ENCODE measurements at places on chromosomes 16 and 17.

- no peak for DNase-seq
Observed at GRCh38 chr16:11233727-11234376, 22.2 kb downstream of the SOCS1 start.

DNA sequence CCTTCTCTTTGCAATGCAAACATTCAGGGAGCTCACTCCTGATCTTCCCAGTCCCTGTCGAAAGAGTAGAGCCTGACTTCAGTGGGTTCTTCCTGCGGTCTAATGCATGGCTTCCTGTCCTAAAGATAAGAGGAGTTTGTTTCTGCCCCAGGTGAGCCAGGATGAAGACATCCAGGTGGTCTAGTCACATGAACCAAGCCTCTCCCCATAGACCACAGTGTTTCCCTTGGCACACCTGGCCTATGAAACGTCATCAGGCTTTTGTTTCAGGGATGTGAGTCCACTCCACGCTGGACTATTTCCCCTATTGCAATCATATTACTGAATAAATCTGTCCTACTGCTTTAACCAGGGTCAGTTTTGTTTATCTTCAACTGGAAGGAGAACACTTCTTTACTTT is 21.1 kb downstream of the CES1 start:
- no peak for DNase-seq

GRCh38 chr16:87963400-87963799 is 12.2 kb downstream of the BANP start:
- peak; percentile 62 for DNase-seq

GRCh38 chr16:77874347-77874746 is 86.0 kb downstream of the VAT1L start:
- DNase-seq = no peak

DNA sequence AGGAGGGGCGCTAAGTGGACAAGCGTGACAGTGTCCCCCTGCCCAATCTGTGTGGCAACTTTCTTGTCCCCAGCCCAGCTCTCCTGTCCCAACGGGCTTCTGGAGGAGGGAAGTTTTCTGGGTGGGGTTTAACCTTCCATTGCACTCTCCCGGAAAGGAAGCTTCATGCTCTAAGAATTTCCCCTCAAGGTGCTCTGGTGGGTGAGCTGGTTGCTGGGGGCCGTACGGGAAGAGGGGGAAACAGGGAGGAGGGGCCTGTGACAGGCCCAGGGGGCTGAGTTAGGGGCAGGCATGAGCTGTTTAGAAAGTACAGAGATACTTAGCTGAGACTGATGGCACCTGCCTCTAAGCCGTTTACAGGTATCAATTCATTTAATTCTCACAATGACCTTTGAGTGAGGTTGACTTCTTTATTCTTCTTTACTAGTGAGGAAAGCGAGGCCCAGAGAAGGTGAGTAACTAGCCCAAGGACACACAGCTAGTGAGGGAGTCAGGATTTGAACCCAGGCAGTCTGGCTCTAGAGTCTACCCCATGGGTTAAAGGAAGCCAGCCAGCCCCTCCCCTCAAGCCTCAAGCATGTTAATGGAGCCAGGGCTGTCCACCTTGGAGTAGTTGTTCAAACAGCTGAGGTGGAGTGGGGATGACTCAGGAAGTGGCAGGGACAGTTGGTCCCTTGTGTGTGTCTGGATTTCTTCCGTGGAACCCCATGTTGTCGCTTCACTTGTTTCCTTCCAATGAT is 18.9 kb downstream of the ADGRG1 start:
- no peak for DNase-seq

GRCh38 chr17:63232565-63233310 is 213.4 kb downstream of the CYB561 start:
- no peak for DNase-seq

DNA sequence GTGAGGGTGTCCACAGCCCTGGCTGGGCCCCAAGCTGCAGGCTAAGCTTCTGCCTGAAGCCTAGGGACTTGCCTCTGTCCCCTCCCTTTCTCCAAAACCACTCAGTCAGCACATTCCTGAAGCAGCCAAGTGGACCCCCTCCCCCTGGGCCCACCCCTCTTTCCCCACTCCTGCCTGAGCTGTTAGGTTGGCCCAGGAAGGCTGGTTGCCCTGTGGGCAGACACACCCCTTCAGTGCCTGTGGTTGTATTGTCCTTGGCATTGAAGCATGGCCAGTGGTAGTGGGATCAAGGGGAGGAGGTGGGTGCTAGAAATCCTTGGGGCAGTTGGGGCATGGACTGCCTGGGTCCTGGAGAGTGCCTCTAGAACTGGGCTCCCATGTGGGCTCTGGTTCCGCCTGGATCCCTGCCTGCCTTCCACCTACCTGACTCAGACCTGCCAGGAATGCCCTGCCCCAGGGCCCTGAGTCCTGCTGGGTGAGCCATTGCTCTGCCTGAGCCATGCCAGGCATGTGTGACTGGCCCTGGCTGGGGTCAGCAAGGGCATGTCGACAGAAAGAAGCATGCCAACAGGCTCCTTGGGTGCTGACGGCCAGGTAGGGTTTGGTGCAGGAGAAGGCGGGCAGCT is 2.1 kb downstream of the TRAF4 start:
- DNase-seq = no peak

GRCh38 chr17:3738562-3739295 is 15.0 kb downstream of the HASPIN start:
- DNase-seq = peak; percentile 14

GRCh38 chr17:71639865-71640264 is 481.0 kb upstream of the SOX9 start:
- DNase-seq = no peak

- no peak for DNase-seq
Observed at GRCh38 chr17:74094651-74095050, 108.8 kb upstream of the RPL38 start.

DNA sequence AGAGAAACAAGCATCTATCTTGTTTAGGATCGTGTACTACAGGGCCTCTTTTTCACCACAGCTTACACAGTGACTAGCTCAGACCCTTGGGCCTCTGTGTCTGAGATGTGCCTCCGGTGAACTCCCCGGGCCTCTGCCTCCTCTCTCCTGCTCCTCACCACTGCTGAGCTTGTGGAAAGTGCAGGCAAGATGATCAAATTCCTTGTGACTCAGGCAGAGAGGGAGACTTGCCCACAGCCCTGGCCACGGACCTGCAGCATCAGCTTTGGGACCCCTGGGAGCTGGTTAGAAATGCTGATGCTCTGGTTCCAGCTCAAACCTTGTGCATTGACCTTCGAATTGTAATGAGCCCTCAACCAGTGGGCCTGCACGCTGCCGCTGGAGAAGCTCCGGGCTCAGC is 79.8 kb downstream of the ZDHHC7 start:
- no peak for DNase-seq

DNA sequence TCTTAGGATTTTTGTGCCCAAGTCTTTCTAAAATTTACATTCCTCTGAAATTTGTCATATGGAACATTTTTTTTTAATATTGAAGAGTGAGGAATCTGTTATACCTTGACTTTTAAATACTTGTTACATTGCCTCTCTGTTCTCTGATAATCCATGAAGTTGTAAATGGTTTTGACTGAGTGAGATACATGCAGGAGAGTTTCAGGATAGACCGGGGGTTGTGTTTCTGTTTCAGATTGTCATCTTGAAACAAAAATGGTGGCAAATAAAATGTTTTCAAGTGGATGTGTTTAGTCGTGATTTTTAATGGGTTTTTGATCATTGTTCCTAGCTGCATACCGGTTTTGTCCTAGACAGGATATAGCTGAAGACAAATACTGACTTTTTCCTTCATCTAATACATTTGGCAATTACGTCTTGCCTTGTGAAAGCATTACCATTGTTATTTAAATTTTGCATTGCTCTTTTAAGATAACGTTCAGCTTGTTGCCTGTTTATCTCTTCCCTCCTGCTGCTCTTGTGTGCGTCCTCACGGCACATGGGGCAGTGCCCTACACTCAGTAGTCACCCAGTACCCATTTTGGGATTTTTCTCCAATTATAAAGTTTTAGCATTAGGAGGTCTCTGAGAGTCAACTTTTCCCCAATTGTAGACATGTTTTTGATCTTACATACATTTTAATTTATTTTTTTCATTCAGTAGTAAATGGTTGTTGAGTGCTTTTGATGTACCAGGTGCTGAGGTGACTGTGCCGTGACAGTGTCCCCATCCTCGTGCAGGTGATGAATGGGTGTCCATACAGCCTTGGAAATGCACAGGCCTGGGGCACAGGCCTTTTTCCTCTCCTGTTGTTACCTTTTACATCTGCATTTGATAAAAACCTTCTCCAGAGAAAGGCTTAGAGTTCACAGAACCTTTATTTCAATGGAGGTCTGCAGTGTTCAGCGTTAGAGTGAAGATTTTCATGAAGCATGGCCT is 169.9 kb downstream of the MSI2 start:
- no peak for DNase-seq

- DNase-seq = no peak
Observed at GRCh38 chr17:57624386-57624785, 120.7 kb downstream of the CCDC182 start.

DNA sequence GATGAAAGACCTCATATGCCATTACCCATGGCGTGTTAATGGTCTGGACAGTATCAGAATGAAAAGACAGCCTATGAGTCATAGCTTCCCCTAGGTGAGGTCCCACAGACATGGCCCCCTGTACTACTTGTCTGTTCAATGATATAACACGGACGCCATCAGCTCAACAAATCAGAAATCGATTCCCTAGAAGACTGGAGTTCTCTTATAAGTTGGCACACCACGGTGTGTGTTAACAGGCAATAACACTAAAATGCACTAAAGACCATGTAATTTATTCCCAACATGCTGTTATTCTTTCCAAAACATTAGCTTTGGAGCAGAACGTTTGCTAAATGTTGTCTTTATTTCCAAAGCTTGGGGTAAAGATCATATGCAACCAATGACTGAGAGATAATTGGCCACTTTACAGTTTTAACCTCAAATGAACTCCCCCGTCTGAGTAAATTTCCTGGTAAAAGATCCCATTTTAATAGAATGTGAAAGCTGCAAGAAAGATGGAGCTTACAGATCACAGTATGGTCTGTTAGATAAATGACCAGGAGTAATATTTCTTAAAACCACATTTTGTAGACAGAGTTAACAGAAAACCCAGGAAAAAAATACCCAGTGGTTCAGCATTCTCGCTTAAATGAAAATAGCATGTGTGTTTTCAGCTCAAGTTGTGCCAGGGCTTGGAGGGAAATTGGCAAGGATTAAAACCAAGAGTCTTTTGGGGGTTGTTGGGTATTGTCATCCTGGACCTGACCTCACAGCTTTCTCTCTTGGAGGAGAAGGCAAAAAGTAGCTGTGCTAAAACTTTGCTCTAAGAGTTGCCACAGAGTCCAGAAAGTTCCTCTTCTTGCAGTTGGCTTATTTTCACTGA is 65.9 kb downstream of the PCTP start:
- DNase-seq = no peak

- DNase-seq = no peak
Observed at GRCh38 chr17:79503126-79503839, 107.6 kb downstream of the RBFOX3 start.

DNA sequence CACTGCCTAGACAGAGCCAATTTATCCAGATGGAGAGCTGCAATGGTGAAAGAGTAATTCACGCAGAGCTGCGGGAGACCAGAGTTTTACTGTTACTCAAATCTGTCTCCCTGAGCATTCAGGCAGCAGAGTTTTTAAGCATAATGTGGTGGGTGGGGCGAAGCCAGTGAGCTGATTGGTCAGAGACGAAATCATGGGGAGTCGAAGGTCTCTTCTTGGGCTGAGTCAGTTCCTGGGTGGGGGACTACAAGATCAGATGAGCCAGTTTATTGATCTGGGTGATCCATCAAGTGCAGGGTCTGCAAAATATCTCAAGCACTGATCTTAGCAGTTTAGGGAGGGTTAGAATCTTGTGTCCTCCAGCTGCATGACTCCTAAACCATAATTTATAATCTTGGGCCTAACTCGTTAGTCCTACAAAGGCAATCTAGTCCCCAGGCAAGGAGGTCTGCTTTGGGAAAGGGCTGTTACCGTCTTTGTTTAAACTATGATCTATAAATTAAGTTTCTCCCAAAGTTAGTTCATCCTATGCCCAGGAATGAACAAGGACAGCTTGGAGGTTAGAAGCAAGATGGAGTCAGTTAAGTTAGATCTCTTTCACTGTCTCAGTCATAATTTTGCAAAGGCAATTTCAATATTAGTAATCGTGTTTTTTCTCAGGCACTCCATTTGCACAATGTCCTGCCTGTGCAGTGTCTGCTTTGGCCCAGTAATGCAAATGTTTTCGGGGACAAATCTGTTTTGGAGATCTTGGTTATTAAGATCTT is 27.0 kb downstream of the PIGL start:
- DNase-seq = no peak

- peak; percentile 87 for DNase-seq
Observed at GRCh38 chr17:27544350-27545131, 86.4 kb upstream of the LGALS9 start.
